ENCODE measurements at places on chromosomes 16 and 17. TPM values are rescaled to one million over a fixed set of nuclear protein-coding genes. Genes with fewer than 3 reads are reported as not detected.

DNA sequence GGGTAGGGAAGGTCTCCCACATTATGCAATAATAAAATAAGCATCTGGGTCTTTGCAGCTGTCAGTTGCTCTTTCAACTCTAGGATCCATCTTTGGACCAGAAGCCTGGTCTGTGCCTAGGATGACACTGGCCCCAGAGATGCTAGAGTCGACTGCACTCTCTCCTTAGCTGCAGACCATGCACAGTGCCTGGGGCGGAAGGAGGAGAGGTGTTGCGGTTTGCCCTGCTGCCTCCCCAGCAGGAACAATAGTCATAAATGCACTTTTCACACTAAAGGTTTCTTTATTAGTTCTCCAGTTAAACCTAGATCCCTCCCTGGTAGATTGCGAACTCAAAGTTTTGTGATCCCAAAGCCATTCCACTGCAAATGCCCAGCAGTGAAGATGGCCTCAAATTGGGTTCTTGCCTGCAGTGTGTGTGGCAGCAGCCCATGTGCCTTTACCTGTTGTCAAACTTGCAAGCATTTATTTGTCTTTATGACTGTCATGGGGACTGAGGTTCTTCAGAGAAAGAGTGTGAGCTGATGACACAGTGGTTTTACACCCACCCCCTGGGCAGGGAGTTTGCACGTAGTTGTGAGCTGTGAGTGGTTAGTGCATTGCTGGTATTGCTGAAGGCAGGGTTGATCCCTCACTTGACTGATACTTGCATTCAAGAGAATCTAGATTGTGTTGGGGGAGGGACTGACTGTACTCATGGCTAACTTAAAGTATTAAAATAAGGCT, 10.3 kb downstream of the ATXN1L start:
- no peak for DNase-seq

DNA sequence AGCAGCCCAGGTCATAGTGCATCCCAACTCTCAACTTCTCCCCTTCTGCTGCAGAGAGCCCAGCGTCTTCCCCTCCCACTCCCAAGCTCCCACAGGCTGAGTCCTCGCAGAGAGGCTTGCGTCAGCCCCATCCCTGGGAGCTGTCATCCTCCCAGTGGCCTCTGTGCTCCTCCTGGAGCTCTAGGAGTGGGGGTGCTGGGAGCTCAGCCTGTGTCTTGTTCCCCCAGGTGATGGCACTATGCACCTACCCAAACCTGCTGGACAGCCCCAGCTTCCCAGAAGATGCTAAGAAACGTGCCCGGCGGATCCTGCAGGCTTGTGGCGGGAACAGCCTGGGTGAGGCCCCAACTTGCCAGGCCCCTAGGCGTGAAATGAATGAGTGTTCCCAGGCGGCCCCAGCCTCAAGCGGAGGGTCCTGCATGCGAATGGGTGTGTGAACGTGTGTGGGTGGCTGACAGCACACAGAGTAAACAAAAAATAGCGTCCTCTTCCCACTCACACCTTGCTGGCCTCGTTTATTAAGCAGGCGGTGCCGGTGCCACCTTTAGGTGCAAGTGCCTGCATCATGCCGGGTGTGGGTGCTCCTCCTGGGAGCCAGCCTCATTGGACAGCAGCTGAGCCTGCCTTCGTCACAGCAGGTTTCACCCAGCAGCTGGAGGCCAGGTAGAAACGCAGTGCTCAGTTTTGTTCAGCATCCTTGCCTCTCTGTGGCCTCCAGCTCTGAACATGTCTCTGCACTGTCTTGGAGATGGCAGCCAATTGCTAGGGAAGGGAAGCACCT, 16.5 kb downstream of the GPT2 start:
- DNase-seq: no peak

GRCh38 chr17:7329997-7330637, 982 bp upstream of the NEURL4 start:
- peak; percentile 86 for DNase-seq

CCDC78 gene
- total RNA-seq: 4.4 TPM

GRCh38 chr16:11303405-11304138, 22.4 kb upstream of the PRM1 start:
- no peak for DNase-seq

- no peak for DNase-seq
Observed at GRCh38 chr16:89442990-89443726, 47.2 kb downstream of the ANKRD11 start.

- no peak for DNase-seq
Observed at GRCh38 chr16:56102906-56103305, 88.4 kb upstream of the GNAO1 start.

DNA sequence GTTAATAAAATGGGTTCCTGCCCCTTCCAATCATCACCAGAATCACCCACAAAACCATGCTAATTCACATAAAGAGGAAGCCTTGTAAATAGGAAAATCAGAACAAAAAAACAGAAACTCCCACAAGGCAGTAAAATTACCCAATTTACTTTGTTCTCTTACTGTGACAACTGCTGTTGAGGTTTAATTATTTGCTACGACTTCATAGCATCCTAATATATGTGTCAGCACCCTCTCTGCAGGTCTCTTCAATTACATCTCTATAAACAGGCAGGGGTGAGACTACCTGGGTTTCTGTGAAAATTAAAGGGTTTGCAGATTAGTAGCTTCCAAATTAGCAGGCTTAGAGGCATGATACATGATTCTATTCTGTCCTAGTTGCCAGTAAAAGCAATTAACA, 2.7 kb downstream of the WDR59 start:
- no peak for DNase-seq

GRCh38 chr17:28404812-28405570, 1.0 kb downstream of the SLC46A1 start:
- no peak for DNase-seq

DNA sequence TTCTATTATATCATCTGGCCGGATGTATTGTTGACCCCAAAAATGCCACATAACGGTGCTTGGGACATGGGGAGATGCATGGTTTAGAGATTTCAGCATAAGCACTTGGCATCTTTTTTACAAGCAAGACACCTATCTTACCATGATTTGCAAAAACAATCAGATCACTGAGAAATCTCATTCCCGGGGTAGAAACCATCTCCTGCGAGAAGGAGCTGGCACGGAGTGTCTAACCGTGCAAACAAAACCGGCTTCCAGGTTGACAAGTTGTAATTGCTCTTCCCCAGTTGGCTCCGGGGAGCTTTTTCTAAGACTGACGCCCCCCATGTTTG, 1.0 kb downstream of the SLC16A6 start:
- DNase-seq: no peak

Measured in naive thymus-derived CD4-positive, alpha-beta T cell (primary cell).